Spinal cord (tissue), 10 donors: ENCODE measurements at places on chromosomes 11 and 22.
A peak's percentile ranks its signal among the peaks of the same experiment; 100 is the strongest.

DNA sequence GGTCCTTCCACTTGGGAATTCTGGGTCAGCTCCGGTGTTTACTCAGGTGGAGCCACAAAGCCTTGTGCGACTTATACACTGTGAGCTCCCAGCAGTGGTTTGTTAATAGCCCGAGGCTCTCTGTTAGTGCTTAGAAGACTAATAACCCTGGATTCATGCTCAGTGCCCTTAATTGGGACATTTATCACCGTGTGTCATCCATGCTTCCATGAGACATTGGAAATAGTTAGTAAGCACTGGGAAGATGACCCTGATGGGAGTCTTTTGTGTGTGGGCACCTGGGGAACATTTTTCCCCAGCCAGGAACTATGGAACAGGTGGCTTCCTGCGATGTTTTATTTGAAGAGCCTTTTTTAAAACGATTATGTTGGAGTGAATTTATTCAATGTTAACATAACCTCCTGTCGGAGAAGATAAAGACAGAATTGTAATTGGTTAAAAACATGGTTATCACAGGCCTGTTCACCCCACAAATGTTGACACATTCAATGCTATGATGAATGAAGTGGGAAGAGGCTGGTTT, 188.9 kb downstream of the MYO18B start:
- no peak for DNase-seq

- no peak for DNase-seq
Measured at GRCh38 chr11:134951305-134951700, 539.3 kb upstream of the B3GAT1 start.

DNA sequence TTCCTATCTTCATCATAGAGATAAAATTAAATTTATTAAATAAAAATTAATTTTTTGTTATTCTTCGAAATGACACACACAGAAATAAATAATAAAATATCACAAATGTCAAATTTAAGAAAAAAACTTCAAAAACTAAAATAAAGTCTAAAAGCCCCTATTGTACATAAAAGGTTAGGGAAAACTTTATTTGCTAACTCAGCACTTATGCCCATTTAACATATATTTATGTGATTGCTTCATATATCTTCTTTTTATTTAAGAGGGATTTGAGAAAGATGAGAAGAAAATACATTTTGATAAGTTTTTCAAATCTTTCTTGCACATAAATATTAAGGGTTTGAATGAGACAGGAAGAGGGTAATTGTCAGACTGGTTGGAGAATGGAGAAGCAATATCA, 2350.4 kb upstream of the RAG2 start:
- DNase-seq: no peak

GRCh38 chr11:70317581-70318305, 47.3 kb downstream of the PPFIA1 start:
- no peak for DNase-seq

DNA sequence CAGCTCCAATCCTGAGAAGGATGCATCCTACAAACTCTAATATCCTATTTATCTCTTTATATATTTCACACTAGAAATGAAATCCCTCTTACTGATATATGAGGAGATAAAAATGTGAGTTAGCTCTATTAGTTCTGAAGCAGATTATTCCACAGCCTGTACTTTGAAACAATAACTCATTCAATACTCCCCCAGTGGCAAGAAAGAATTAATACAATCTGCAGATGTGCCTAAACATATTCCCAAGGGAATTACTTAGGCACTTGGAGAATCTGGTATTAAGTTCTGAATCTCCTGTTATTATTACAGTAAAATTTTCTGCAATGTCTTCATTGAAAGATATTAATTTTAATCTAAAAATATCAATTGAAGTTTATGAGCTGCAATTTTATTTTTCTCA, 59.4 kb downstream of the DDI1 start:
- peak; percentile 59 for DNase-seq

GRCh38 chr22:37880668-37881440, 25.2 kb upstream of the MICALL1 start:
- DNase-seq: peak; percentile 27

GRCh38 chr11:115084231-115084630, 405.9 kb downstream of the NXPE2 start:
- DNase-seq: no peak

DNA sequence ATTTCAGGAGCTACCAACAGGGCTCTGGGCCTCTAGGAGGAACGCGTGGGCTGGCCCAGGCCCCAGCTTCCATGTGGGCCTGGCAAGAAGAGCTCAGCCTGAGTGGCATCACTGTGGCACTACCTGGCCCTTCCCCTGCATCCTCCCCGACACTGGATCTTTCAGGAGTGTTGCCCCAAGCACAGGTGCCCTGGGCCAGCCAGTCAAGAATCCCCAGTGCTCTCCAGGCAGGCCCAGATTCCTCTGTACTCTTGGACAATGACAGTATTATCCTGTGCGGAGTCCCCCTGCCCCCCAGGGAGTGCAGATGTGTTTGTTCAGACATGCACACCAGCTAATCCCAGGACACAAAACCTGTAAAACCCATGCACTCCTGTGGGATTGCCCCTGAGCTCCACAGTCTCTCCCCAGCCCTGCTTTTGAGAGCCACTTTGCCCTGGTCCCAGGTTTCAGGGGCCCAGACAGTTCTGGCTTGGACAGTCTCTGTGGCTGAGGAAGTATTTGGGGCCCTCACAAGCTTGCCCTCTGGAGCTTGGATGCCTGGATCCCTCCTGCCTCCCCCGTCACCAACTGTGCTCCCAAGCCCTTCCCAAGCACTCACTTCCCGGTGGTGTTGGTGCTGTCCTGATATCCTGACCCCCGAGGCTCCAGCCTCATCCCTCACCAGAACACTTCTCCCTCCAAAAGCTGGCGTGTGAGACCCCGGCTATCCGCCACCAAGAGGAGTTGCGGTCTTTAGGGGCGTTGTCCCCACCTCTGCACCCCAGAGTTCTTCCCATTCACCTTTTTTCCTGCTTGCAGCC, 39.9 kb downstream of the KCNC1 start:
- DNase-seq: no peak

DNA sequence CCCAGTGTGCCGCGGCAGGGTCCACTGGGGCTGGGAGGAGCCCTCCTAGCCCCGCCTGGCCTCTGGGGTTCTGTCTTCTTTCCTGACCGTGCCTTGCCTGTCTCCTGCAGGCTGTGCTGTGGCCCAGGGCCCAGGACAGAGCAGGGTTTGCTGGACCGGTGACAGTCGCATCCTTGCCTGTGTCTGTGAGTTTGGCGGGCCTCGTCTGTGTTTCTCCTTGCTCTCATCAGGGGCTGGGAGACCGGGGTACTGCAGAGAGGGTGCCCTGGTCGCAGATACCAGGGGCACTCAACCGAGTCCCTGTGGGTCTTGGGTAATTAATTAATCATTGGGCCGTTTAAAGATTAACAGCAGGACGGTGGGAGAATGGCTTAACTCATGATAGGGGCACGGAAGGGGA, 29.9 kb downstream of the RPL3 start:
- DNase-seq: no peak

DNA sequence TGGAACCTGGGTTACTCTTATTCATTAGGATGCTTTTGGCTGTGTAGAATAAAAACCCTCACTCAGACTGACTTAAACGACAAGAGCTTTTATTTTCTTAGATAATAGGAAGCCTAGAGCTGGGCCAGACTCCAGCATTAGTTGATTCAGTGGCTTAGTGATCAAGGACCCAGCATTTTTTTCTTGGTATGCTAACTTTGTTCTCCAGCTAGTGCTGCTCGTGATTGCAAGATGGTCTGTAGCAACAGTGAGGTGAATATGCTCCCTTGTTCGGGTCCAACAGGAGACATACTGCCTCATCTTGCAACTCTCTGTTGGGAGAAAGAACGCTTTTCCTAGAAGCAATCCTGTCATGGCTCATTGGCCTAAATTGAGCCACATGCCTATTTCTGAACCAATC, 33.4 kb downstream of the INSC start:
- DNase-seq: no peak

GRCh38 chr22:38104084-38104483, 6.4 kb downstream of the BAIAP2L2 start:
- no peak for DNase-seq

- no peak for DNase-seq
Measured at GRCh38 chr22:39298241-39298987, 21.0 kb downstream of the RPL3 start.

DNA sequence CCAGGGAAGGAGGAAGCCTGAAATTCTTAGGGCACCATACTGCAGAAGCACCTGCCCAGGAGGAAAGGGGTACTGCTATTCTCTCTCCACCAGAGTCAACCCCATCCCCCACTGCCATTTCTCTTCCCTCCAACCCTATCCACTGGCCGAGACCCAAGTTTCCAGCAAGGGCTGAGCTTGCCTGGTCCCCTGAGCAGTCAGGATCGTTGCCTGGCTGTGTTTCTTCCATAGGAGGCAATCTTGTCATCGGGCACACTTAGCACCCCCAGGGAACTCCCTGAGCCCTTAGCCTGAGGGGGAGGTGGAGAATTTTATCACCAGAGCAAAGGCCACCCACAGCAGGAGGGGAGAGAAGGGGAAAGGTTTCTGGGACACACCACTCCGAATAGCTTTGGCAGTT, 115.8 kb upstream of the NECTIN1 start:
- DNase-seq: no peak

DNA sequence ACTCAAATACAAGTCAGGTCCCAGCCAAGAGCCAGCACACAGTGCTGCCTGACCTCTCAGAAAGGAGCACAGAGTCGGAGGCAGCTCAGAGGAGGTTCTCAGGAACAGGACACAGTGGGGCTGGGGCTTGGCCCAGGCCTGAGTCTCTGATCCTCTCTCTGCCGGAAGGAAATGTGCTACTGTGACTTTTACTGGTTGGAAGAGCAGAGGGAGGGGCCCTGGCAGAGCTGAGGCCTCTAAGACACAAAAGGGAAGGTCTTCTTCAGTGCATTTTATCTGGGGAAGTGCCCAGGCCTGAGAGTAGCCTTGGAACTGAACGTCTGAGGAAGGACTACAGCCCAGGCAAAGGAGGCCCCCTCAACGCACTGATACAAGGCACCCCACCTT, 16.2 kb upstream of the CASTOR1 start:
- DNase-seq: no peak

- DNase-seq: no peak
Measured at GRCh38 chr22:47287516-47287915, 525.1 kb downstream of the TBC1D22A start.

GRCh38 chr11:116842117-116842516, 4.7 kb upstream of the APOA1 start:
- DNase-seq: no peak

- DNase-seq: no peak
Measured at GRCh38 chr22:39287076-39287725, 32.2 kb downstream of the RPL3 start.

DNA sequence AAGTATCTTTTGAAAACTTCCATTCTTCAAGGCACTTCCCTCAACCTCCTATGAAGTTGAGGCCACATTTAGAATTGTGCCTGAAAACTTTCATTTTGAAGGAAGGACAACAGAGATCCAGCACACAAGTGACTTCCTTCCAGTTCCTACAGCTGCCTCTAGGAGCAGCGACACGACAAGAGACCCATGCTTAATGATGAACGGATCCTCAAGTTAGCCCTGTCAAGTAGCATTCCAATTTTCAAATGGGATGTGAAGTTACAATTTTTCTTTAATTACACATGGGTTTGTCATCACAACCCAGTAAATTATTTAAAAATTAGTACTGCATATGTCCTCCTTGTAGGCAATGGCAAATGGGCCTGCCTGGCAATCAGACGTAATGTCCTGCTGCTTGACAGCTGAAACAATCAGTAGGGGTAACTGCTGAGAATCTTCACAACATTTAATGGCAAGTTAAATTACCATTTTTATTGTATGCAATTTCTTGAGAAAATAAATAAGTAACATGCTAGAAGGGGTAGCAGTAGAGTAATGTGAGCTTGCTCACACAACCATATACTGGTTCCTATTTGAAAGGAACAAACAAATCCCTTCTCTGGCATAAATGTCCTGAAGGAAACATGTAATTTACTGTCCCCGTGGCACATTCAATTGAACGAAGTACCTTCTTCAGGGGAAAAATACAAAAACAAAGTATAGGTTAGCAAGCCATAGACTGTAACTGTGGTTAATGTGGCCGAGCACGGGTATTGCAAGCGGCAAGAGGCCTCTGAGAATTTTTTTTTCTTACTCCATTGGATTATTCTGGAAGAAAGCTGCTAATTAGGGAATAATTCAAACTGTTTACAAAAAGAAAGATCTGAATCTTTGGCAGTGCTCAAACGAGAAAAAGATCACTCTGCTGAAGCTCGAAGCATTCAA, 288.3 kb downstream of the CADM1 start:
- DNase-seq: peak; percentile 41

DNA sequence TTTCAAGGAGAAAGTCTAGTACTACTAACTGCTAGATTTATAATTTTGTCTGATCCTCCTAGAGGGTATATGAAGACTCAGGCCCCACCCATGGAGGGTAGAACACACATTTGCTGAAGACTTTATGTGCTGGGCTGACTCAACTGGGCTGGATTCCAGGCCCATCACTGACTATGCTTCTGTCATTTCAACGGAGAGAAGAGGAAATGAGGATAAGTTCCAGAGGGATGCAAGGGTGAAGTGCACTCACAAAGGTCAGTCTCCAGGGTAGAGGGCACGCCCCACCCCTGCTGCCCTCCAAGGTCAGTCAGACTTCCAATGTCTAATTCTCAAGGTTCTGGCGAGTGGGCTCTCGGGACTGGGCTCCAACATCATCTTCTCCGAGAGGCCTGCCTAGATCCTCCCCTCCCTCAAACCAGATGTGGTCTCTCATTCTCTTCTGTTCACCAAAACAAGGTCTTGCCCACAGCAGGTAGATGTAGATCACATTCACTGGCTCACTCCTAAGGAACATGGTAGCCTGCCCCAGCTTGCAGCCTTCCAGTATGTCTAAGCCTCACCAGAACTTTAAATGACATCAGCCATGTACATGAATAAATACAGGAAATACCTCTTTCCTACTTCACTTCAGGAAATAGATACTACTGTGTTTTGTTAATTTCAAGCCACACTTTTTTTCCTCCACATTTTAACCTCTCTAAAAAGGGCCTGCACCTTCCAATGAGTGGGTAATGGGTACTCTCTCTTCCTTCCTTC, 7.3 kb upstream of the C11orf86 start:
- no peak for DNase-seq

DNA sequence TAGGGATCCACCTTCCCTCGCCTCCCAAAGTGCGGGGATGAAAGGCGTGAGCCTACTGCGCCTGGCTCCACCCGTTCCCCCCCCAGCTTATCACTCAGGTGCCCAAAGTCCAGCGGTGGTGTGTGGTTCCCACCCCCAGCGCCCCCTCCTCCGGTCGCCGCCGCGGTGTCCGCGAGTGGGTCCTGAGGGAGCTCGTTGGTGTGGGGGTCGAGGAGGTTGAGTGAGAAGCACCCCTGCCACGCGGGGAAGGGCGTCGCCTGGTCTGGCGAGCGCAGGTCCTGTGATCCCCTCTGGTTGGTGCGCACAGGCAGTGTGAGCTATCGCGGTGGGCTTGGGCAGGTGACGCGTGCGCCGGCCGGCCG, 3900.6 kb upstream of the OR11H1 start:
- no peak for DNase-seq

DNA sequence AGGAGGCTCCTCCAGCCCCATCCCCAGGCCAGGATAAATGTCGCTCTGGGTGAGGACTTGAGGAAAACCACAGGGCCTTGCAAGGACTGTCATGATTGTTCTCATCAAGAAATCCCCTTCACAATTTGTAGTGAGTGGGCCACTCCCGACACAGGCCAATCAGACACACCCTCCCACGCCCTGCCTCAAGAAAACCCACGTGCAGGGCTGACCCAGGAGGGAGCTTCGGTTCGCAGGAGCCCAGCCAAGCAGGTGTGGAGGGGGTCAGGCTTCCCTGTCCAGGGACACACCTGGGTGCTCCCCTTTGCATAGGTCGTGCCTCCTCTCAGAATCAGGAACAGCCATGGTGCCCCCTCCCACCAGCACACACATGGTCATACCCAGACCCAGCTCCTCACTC, 43.2 kb downstream of the SHANK2 start:
- no peak for DNase-seq

GRCh38 chr11:119608201-119608600, 120.8 kb downstream of the NECTIN1 start:
- no peak for DNase-seq
